ENCODE measurements at places on chromosomes 7 and 10. TPM values are rescaled to one million over a fixed set of nuclear protein-coding genes. Genes with fewer than 3 reads are reported as not detected.

- no peak for DNase-seq
Observed at GRCh38 chr10:90480466-90480865, 377.4 kb downstream of the HTR7 start.

Gene CRYGN
- 1.7 TPM for total RNA-seq

GRCh38 chr7:133132906-133133305 is 51.0 kb upstream of the CHCHD3 start:
- DNase-seq: no peak

DNA sequence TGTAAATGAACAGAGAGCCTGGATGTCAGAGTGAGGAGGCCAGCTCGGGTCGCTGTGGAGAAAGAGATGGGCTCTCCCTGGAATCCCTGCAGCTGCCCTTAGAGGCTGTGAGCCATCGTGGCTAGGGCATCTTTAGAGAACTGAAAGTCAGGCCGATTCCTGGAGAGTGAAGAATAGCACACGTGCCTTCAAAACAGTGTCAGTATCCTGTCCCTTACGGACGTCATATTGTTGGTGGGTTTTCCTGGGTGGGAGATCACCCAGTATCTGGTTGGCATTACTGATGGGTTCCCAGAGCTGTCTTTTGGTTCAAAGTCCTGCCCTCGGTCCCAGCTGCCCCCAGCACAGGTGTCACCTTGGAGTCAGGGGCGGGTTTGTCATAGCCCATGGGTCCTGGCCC is 25.3 kb downstream of the IKZF1 start:
- DNase-seq: no peak

Gene ZC3HAV1L
- 17.5 TPM for total RNA-seq

Gene OR2A5
- total RNA-seq: not detected

GRCh38 chr10:119216127-119216526 is 8.8 kb downstream of the GRK5 start:
- DNase-seq: no peak

GRCh38 chr7:32140210-32140939 is 70.2 kb upstream of the PDE1C start:
- no peak for DNase-seq

DNA sequence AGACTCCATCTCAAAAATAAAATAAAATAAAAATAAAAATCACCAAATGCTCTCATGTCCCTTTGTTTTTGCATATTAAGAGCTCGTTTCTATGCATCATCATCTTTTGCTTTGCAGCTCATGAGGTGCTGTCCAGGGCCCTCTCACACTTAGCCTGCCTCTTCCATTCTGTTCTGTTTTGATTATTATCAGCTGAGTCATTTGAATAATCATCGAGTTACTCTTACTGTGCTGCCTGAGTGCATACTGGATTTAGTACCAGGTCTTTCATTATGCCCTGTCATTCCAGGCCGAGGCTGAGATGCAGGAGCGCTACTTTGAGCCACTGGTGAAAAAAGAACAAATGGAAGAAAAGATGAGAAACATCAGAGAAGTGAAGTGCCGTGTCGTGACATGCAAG is 33.0 kb downstream of the UCMA start:
- DNase-seq: no peak

DNA sequence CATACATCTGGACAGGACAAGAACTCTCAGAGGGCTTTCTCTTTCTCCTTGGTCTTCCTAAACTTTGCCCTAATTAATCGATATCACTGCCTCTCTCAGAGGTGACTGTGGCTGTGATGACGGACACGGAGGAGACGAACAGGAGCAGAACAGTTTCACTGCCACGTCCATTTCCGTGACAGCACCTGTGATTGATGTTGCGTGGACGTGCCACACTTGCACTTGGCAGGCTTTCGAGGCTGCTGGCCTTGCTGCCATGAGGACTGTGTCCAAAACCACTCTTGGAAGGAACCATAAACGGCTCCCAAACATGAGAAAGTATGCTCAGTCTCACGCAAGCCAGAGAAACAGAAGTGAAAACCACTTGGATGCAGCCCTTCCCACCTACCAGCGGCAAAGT is 308.1 kb downstream of the DNAJB6 start:
- no peak for DNase-seq

GRCh38 chr10:91798649-91799611 is 704 bp downstream of the TNKS2 start:
- DNase-seq: no peak

DNA sequence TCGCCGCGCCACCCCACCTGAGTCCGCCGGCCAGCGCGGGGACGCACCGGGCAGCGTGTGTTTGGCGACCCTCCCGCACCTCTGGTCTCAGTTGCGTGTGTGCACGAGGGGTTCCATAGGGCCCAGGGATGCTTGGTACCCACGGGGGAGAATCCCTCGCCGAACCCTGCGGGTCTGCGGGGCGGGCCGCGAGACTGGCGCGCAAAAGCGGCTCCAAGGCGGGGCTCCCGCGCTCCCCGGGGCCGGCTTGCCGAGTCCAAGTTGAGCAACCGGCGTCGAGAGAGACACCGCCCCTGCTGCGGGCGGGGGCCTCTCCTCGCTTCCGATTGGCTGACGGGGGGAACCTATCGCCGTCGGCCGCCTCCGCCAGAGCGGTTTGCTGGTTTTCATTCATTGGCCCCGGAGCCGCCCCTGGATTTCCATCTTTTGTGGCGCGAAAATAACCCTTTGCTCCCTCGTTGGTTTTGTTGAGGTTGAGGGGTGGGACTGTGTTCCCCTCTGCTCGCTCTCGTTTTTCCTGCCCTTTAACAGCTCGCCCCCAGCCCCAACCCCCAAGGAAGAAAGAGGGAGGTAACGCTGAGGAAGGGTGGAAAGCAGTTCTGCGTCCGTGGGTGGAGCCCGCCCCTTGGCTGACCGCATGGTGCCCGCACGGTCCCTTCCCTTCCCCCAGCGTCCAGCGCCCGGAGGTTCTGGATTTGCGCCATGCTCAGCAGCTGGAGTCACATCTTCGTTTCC is 4.0 kb upstream of the IGF2BP3 start:
- DNase-seq: peak; percentile 84

GRCh38 chr10:90857635-90858460 is at the start of gene HTR7:
HTR7 (minus strand) TSS chr10:90858039; CDS start chr10:90857671, 368 bp downstream.
- peak; percentile 89 for DNase-seq

DNA sequence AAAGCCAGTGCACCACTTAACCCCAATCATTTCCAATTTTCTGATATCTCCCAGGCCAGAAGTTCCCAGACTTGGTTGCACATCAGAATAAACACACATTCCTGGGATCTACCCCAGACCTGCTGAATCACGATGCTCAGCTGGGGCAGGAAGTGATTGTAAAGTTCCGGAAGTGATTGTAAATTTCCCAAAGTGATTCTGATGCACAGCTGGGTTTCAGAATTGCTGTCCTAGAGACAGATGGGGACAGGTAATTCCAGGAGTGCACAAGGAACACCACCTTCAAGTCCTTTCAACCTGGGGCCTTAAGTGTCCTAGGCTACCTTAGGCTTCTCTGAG is 104.2 kb upstream of the EEPD1 start:
- DNase-seq: no peak

- DNase-seq: no peak
Observed at GRCh38 chr10:10327934-10328333, 689.7 kb upstream of the CELF2 start.

DNA sequence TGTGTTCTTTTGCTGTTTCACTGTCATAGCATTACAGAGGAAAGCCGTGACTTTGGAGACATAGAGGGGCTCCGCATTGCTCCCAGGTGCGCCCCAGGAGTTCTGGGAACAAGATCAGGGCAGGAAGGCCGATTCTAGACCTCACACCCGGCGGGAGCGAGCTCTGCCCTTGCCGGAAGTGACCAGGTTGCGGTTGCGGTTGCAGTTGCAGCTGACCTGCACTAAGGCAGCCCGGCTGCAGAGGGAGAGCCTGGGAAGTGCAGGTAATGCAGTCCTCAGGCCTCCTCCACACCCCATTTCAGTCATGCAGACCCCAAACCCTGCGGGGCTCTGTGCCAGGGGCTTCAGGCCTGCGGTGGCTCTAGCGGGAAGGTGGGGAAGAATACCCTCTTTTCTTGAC is 130.0 kb upstream of the LANCL2 start:
- DNase-seq: no peak

GRCh38 chr7:67678419-67678818 is 681.8 kb downstream of the TYW1 start:
- DNase-seq: no peak

DNA sequence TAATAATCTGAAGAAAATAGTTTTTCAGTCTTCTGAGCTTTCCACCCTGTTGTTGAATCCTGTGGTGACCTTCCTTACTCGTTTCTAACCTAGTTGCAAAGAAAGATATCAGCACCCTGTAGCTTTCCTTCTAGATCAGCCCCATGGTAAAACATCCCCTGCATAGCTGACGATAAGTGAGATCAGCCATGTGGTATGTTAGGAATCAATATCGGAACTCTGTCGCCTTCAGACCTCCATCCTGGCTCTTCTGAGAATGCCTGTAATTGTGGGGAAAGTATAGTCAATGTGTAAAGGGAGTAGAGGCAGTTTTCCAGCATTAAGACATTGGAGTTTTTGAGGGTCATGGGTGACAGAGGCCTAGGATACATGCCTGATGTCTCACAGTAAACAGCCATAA is 151.8 kb downstream of the LRRC4 start:
- DNase-seq: no peak

Gene PPP1R9A
- 7.4 TPM for total RNA-seq

Gene ARMC3
- not detected for total RNA-seq

- DNase-seq: no peak
Observed at GRCh38 chr7:140915935-140916555, 8.7 kb downstream of the BRAF start.

Gene ZNF488
- not detected for total RNA-seq

DNA sequence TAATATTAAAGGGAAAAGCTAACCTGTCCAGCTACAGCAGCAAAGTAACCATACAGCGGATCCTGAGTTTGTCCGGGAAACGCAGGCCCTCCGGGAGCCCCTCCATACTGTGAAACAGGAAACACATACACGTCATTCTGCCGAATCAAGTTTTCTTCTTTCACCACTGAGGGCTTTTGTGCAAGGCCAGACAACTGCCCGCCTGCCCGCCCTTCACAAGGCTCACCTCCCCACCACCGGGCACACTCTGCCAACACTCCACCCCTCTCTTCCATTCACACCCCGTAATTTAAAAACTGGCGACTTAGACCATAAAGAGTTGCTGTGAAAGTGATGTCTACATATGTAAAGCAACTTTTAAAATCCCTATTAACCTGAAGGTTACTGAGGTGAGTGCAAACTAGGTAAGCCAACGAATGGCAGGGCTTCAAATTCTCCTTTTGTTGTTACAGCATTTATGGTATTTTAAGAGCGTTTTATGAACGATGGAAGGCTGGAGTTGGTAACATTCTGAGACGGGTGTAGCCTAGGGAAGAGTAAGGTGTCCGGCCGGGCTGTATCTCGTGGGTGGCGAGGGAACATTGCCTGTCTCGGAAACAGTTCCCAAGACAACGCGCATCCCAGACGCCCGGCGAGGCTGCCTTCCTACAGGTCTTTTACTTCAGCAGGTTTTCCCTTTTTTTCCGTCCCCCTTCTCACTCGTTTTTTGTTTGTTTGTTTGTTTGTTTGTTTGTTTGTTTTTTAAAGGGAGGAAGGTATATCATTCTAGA is 817 bp downstream of the SRI start:
- peak; percentile 67 for DNase-seq

GRCh38 chr10:77911535-77912123 is 14.9 kb downstream of the DLG5 start:
- DNase-seq: no peak

DNA sequence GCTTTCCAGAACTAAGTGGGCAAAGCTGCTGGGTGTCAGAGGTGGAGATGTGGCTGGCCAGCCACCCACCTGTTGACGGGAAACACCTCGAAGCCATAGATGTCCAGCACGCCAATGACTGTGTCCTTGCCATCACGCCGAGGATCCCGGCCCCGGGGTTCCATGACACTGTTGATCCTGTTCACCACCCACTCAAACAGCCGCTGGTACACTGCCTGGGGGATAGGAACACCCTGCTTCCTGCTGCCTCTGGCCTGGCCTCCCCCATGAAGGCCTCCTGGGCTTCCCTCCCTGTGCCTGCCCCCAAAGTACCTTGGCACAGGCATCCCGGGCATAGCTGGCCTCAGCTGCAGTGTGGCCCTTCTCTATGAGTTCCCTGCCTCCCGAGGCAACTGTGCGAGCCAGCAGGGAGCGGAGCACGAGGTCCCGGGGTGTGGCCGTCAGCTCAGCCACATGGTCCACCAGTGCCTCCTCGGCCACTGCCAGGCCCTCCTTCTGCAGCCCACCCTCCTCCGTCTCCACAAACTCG is 8.2 kb downstream of the MYO1G start:
- peak; percentile 33 for DNase-seq

Gene DOCK1
- total RNA-seq: 82.6 TPM

DNA sequence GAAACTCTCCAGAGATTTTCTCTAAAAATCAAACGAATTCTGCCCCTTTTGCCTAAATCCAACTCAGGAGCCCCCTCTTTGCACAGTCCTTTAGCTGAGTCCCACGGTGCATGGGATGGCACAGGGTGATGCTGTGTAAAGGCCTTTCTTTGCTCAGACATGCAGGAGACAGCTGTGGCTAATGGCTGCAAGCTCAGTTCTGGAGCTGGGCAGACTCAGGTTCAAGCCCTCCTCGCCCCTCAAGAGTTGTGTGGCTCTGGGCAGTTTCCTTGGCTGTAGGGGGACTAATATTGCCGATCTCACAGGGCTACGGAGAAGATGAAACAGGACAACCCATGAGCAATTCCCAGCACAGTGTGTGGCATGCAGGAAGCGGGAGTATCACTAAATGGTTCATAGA is 42.6 kb downstream of the CLEC2L start:
- no peak for DNase-seq

DNA sequence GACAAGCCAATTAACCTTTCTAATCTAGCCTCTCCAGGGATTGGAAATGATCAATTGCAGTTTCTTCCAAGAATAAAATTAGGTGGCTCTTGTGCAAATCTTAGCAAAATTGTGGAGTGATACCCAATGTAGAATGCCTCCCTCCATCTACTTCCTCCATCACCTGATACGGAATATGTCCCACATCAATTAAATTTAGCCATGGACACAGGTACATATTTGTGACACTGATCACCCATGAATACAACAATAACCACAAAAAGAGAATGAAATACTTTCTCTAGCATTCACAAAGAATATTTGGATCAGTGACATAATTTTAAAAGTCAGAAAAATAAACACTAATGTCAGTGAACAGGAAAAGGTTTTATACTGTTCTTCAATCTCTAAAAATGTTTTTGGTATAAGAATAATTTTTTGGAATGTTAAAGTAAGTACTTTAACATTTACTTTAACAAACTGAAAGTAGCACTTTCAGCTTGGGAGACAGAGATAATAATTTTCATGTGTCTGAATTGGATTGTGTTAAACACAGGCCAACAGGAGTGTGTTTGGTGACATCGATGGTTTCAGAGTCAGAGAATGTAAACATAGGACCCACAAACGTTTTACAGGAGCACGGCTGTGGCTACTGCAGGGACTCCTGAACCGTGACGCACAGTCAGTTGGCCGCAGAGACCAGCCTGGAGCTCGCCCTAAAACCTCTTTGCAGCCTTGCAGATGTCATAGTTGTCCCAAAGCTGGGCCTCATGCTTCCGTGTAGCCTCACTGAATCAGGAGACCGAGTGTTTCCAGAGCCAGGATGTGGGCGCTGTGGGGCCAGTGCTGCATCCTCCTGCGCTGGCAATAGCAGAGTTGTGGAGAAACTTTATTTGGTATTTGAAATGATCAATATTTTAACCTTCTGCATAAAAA is 7.2 kb downstream of the RBM20 start:
- DNase-seq: peak; percentile 72

Gene SPDYE2B
- not detected for total RNA-seq

Gene PNLIPRP3
- not detected for total RNA-seq

Data from aorta (tissue), 5 donors.